Suppressor macrophage (primary cell): ENCODE measurements at places on chromosomes 2 and 18.

DNA sequence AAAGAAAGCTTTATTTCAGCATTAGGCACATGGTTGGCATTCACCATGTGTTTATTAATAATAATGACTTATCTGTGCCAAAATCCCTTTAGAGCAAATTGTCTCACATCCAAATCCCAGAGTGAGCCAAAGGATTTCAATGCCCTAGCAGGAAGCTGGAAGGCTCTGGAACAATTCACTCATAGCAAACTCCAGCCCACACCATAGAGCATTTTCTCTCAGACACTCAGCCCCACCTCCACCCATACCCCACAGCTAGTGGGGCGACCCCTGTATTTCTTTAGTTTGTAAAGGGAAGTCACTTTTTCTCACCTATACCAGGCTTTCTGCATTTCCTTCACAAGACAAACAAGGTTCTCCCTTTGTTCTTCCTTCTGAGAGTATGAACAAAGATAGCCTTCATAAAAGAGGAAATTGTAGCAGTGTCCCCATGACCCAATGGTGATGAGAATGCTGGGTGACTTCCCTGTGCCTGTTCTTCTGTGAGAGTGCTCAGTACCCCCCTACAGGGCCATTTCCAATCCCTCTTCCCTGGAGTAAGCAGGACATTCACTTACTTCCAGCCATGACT, 100.1 kb upstream of the APCDD1 start:
- DNase-seq, result peak; percentile 63

DNA sequence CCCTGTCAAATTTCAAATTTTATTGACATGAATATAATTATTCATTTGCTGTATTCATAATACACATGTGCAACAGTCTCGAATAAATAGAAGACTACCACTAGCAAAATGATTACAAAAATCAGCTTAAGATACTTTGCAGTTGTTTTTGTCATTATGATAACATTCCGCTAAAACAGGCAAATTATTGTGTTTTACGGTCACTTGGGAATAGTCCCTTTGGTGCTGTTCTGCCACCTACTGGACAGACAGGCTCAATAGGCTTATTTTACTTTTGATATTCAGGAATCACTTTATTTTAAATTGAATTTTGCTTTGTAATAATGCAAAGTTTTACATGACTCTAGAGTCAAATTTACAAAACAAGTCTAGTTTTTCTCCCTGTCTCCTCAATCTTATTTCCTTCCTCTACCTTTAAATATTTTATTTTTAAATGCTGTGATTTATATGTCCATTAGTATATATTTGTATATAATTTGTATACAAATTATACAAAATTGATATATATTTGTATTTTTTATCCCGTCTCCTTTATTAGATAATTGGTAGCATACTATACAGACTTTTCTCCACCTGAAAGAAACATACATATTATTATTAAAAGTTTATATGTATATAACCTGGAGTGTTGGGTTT, 456.3 kb downstream of the DLGAP1 start:
- peak; percentile 76 for DNase-seq

- no peak for DNase-seq
Observed at GRCh38 chr2:186033541-186033940, 294.9 kb downstream of the FSIP2 start.

- peak; percentile 72 for DNase-seq
Observed at GRCh38 chr2:69946351-69947324, 14.8 kb downstream of the ASPRV1 start.

GRCh38 chr2:124607679-124608078, 582.6 kb downstream of the CNTNAP5 start:
- no peak for DNase-seq

- DNase-seq, result no peak
Observed at GRCh38 chr2:94871226-94872087, at the start of gene TEKT4. Gene TEKT4, plus strand, starts transcription at chr2:94871430. Its CDS starts 150 bp downstream, at chr2:94871580.

GRCh38 chr2:147320146-147320545, 524.7 kb upstream of the ACVR2A start:
- peak; percentile 42 for DNase-seq

- no peak for DNase-seq
Observed at GRCh38 chr2:63614448-63614968, 25.7 kb downstream of the MDH1 start.

- DNase-seq, result no peak
Observed at GRCh38 chr18:7617738-7618422, 50.8 kb downstream of the PTPRM start.

DNA sequence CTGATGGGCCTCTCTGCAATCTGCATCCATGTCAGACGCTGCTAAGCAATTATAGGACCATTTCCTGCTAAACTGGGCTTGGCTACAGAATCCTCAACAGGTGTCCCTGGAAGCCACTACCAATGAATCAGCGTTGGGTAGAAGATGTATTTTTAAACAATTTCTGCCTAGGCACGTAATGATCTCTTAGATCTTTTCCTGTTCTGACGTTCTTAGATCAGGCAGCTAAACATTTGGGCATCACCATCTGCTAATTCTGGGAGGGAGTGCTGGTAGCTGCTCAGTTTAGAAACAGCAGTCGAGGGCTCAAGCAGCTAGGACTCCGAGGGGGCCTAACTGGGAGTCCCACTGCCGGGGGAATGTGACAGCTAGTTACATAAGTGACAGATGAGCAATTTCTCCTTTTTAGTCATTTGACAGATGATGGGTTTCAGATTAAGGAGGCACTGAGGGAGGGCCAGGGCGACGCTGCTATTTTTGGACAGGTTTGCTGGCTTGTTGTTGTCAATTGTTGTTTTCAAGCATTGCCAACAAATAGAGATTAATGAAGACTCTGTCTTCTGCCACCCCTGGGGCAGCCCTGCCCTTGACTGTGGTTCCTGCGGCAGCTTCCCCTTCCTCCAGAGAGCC, 92.7 kb downstream of the MRO start:
- peak; percentile 8 for DNase-seq

- peak; percentile 96 for DNase-seq
Observed at GRCh38 chr2:23939987-23940717, at the start of gene UBXN2A. Gene UBXN2A, plus strand, starts transcription at chr2:23940463. Its CDS starts 17,852 bp downstream, at chr2:23958315.

DNA sequence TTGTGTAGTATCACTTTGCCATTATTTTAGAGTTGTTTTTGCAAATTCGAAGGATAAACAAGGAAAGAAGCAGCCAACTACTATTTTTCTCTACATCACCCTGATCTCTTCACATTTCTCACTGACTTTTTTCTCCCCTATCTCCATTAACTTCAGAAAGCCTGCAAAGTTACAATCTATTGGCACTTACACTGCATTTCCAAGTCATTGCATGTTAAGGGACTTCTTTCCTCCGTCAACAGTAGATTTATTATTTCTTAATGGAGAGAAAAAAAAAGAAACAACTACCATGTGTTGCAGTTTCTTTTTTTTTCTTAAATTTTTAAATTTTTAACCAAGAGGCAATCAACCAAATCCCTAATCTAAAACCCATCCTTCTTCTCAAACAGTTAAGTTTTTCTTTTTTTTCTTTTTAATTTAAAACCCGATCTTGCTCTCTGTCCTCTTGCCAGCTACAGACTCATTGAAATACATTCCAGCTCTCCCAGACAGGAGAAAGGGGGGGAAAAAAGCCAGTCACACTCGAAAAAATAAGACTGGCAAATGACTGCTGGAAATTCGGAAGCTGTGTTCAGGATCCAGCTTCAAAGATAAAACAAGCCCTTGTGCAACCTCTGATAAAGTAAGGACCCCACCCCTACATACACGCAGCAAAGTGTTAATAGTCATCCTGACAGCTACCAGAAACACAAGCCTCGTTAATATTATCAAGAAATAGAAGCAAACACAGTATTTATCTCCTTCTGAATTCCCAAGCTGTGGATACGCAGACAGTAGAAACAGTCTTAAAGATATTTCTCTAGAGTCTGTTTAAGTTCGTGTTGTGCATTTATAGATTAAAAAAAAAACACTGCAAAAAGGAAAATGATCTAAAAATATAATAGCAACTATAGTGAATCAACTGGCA, 1.3 kb downstream of the LRRTM4 start:
- DNase-seq, result no peak

DNA sequence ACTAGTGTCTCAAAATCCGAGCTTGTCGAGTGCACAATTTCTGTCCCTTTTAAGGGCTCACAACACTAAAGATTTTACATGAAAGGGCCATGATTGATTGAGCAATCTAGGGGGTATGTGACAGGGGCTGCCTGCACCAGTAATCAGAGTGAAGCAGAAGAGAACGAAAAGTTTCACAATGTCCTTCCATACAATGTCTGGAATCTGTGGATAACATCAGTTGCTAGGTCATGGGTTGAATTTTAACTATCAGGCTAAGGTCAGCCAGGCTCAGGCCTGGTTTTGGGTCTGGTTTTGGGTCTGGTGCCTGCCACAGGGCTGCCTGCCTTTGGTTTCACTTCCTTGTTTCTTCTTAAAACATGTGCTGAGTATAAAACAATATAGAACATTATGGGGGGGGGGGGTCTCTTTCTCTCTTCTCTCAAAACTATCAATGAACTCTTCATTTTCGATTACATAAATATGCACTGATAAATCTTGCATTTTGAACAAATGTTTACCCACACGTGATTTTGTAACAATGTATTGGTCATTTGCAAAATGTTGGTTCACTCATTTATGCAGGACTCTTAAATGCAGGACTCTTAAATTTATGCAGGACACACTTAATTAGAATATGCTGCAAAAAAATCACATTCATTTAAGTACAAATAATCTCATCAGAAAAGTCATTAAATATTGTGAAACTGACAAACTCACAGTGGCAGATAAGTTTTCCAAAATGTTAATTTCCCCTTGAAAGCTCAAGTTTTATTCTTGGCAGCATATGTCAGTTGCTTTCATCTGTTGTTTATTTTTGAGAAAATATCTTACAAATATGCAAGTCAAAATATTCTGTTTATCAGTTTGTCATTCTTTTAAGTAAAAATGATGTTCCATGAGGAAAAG, 290.5 kb upstream of the KYNU start:
- peak; percentile 5 for DNase-seq

- no peak for DNase-seq
Observed at GRCh38 chr18:9210966-9211365, 74.4 kb downstream of the ANKRD12 start.

DNA sequence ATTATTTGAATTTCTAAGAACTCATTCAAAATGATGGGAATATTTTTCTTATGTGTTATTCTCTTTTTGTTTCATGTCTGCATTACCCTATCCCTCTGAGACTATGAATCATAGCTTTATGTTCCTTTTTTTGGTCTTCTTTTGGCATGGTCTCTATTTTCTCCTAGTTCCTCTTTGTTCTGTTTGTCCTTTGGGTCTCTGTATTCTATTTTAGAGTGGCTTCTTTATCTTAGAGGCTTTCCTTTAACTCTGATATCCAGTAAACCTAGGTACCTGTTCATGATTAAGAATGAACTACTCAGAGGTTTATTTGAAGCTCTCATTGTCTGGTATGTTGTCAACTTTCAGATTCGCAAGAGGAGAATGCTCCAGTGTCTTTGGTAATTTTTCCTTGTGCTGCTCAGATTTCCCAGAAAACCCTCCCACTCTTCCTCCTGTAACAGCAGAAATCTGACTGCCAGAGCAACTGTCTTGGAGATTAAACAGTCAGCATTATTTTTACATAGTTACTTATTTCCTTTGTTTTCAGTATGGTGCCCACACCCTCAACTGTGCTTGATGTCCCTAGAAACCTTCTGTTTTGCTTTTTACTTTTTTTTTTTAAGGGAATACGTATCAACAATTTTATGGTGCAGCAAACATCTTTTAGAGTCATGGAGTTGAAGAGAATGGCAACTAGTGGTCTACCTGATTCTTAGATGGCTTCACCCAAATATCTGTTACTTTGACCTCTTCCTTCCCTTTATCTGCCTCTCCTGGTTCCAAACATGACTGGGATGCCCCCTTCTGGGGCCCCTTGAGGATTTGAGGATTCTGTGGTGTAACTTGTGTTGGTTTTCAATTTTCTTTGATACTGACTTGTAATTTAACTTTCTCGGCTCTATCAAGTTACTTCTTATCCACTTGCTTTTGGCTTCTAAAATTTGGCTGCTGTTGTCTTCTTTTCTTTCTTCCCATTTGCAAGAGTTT, 92.0 kb downstream of the DPP10 start:
- peak; percentile 42 for DNase-seq

- DNase-seq, result no peak
Observed at GRCh38 chr2:152049541-152049940, 49.3 kb downstream of the CACNB4 start.

- no peak for DNase-seq
Observed at GRCh38 chr2:5183031-5183430, 509.2 kb upstream of the SOX11 start.

- DNase-seq, result no peak
Observed at GRCh38 chr2:219384083-219384713, 3.5 kb downstream of the DNPEP start.

DNA sequence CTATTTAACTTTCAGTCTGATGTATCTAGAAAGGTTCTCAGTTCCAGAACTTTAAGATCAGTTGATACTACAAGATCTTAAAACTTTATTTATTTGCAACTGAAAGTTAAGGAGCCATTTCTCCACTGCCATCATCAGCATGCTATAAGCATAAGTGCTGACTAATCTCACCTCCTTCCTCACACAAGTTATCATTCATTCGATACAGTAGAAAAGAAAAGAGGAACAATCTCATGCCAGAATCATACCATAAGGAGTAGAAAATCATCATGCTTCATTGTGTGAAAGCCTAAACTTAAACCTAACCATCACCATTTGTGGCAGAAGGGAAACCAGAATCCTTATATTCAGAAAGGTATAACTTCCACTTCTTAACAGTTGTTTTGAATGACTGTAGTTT, 176.6 kb upstream of the NRXN1 start:
- no peak for DNase-seq

DNA sequence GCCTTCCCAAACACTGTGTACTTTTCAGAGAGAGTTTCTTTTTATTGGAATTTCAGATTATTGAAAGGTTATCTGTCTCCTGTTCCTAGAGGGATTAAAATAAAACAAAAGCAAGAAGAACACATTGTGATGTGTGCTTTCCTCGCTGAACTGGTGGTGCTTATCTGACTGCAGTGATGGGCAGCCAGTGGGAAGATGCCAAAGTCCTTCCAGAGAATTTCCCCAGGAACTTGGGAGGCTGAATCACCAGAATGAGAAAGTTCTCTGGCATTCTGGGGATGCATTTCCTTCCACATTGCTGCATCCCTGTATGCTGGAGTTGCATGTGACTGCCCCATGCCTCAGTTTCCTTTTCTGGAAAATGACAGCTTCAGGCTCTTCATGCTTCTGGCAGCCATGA, 53.9 kb upstream of the SEC11C start:
- no peak for DNase-seq

DNA sequence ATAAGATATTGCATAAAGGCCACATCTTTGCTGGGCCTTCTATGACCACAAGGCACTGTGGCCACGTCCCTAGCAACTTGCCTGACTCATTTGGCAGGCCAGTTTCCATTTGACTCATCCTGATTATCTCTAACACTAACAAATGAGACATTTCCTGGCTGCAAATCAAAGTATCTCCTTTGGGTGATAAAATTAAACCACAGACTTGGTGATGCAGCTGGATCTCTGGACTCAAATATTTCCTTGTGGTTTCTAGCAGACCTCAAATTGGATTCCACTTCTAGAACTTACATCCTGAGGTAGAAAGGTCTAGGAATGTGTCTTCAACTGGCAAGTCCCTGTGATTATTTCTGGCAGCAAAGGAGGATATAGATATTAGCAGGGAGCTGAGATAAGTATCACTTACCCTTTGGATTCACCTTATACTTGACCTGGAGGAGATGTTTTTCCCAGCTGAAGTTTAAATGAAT, 167.9 kb upstream of the NXPH2 start:
- DNase-seq, result no peak

- peak; percentile 45 for DNase-seq
Observed at GRCh38 chr2:9206991-9207640, 504 bp downstream of the ASAP2 start.
